Metanephros (tissue), 2 donors: ENCODE measurements at places on chromosomes 2 and 18. TPM values are rescaled to one million over a fixed set of nuclear protein-coding genes. Genes with fewer than 3 reads are reported as not detected.

STPG4 gene
- not detected for total RNA-seq

SELENOI gene
- 27.8 TPM for total RNA-seq

RASGRP3 gene
- total RNA-seq = 36.8 TPM

ANKRD36 gene
- total RNA-seq = 66.1 TPM

CLEC4F gene
- total RNA-seq = not detected

TRIM54 gene
- total RNA-seq = 10.4 TPM

SLC4A3 gene
- 8.3 TPM for total RNA-seq

MREG gene
- 4.7 TPM for total RNA-seq

DPP10 gene
- total RNA-seq = 4.7 TPM

PLEKHH2 gene
- total RNA-seq = 67.0 TPM

DOK6 gene
- 15.8 TPM for total RNA-seq

SERPINB2 gene
- total RNA-seq = 0.99 TPM

CRYBA2 gene
- not detected for total RNA-seq

PRSS56 gene
- 0.18 TPM for total RNA-seq

ERCC3 gene
- total RNA-seq = 46.3 TPM

SIX2 gene
- total RNA-seq = 10.7 TPM
